Transverse colon (tissue), 4 donors: ENCODE measurements at places on chromosomes 1 and 21.

DNA sequence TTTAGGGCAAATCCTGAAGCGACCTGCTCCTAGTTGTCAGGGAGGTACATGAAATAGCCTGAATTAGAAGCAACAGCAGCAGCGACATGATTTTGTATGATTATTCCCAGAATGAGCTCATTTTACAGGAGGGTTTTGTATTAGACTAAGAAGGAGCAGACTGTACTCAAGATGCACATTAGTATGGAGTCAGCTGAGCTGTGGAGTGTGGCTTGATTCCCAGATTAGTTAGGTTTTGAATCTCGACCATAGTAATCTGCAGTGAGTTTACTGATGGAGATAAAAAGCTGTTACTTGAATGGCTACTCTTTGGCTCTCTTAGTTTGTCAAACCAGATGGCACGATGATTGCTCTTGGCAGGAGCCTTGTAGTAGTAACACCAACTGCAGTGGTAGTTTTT lies 143.1 kb downstream of the PHTF1 start:
- DNase-seq: no peak

DNA sequence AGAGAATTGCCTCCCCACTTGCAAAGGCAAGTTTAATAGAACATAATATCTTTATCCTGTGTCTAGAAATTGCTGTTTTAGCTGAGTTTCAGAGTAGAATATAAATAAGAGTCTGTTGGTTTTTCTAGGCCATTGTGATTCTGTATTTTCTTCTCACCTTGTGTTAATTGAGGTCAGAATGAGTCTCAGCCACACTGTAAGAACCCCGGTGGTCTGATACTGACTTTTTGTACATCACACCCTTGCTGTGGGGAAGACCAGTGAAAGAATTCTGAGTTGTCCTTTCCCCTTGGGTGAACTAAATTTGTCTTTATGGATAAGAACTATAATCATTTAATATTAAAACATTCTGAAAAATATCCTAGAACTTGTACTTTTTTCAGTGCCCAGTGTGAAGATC lies 6.8 kb downstream of the HIPK1 start:
- no peak for DNase-seq

- no peak for DNase-seq
These were observed 10.5 kb downstream of the IGSF21 start for GRCh38 chr1:18118078-18118477.

DNA sequence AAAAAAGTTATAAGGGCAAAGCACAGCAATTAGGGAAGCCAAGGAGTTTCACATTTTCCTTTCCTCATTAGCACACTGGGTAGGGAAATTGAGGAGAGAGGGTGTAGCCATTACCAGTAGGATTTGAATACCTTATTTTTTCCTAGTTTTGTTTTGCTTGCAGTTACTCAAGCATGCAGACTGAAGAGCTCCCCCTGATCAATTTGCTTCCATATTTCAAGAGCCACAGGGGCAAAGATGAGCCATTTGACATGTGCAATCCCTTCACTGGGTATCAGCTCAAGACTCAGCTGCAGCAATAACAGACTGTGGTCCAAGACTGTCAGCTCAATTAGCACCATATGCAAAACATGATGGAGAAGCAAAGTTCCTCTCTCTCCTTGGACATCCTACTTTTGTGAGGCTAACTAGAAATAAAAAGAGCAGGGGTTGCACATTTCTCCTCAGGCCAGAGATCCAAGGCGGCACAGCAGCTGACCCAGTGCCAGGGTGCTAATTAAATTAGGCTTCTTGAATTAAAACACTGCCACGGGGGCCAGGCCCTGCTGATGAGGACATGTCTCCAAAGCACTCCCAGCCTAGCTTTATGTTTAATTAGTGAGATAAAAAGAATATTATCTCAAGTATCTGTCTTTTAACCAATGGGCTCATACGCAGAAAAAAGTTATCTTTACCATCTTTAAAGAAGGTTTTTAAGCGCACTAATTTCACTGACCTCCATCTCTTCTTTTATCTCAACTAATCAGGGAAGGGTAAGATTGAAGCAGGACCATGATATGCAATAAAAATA lies 36.7 kb upstream of the LRRC53 start:
- DNase-seq: no peak

DNA sequence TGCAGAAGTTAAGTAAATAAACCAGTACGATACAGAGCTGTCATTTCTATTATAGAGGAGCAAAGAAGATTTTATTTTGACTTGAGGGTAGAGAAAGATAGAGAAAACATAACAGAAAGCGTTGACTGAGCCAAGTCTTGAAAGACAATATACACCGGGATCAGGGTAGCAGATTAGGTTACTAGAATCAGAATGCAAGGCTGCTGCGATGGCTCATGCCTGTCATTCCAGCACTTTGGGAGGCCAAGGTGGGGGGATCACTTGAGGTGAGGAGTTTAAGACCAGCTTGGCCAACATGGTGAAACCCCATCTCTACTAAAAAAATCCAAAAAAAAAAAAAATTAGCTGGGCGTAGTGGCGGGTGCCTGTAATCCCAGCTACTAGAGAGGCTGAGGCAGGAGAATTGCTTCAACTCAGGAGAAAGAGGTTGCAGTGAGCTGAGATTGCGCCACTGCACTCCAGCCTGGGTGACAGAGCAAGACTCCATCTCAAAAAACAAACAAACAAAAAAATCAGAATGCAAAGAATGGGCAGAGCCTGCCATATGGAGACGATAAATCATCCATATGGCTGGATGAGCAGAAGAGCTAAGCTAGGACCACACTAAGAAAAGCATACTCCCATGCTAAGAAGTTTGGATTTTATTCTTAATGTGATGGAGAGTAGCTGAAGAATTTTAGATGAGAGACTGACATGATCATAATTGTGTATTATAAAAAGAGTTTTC lies 9.9 kb upstream of the ABCD3 start:
- DNase-seq: no peak

DNA sequence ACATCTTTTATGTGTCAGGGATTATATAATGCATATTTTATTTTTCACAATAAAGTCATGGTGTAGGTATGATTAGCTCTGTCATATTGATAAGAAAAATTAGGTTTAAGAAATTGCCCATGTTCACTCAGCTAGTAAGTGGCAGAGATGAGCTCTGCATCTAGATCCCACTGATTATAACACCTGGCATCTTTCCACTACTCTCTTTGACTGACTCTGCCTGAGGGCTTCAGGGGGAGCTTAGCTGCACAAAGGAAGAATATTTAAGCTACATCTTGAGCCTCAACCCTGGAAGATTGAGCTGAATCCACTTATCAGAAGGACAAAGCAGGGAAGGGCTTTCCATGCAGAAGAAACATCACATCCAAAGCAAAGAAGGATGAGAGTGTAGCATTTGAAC lies 190.4 kb downstream of the MIS18A start:
- DNase-seq: no peak

DNA sequence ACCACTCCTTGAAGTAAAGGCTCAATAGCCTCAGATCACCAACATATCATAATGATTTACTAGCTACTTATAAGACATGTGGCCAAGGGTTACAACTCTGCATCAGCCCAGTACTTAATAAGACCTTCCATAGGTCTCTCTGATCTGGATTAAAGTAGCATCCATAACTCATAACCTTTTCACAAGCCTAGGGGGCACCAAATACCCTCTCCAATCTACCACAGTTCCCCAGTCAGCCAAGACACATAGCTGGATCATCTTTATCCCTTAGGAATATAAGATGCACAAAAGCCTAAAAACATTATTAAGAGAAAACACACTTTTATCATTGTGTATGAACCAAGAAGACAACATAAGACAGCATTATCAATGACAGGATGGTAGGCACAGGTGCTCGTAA lies 22.1 kb downstream of the SSX2IP start:
- DNase-seq: no peak

GRCh38 chr21:27422435-27422834 lies 455.5 kb upstream of the ADAMTS5 start:
- no peak for DNase-seq

GRCh38 chr1:70672442-70672888 lies 261.4 kb downstream of the CTH start:
- no peak for DNase-seq

GRCh38 chr1:111412839-111413238 lies 14.7 kb downstream of the OVGP1 start:
- no peak for DNase-seq

GRCh38 chr1:109243221-109243620 lies 6.1 kb upstream of the CELSR2 start:
- DNase-seq: no peak
